K562 (cell line): ENCODE measurements at places on chromosomes 7 and 10.

- DNase-seq: no peak
Measured at GRCh38 chr7:94452239-94452638, 57.4 kb upstream of the CASD1 start.

DNA sequence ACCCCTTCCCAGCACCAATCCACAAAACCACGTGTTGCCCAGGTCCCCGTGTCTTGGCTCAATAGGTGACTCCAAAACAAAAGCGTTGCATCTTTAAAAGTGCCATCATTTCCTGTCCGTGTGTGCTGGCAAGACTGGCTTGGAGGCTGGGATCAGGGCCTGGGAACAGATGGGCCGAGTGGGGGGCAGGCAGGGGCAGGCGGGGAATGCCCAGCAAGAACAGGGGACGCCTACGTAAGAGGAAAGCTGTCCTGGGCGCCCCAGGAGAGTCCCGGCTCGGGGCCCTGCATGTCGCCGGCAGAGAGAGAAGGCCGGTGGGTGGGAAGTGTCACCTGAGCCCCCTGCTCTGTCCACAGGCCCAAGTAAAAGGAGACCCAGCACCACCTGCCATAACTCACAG lies 86.5 kb downstream of the PAXIP1 start:
- no peak for DNase-seq

DNA sequence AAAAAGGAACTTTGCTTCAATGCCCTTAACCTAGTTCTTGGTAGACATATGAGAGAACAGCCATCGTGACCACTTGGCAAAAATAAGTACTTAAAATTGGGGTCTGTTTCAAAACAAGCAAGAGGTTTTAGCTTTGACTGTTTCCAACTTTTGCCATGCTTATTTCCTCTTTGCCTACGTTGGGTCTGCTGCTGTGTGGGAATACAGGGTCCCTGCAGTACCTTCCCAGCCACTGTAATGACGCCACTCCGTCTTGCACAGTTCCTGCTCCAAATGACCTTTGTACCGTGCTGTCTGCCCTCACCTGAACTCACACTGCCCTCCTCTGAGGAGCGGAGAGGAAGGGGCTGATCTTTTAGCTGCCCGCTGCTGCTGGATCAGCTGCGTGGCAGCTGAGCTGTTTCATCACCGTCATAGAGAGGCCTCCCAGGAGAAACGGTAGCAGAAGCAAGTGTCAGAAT lies 133.1 kb downstream of the MAPK8 start:
- no peak for DNase-seq

- no peak for DNase-seq
Measured at GRCh38 chr7:154776350-154776749, 226.6 kb downstream of the PAXIP1 start.

GRCh38 chr7:35035511-35035961 lies 1.7 kb downstream of the DPY19L1 start:
- no peak for DNase-seq

GRCh38 chr7:115060095-115060870 lies 138.4 kb downstream of the MDFIC start:
- no peak for DNase-seq

GRCh38 chr7:90412458-90413184 lies 9.4 kb downstream of the CLDN12 start:
- peak; percentile 15 for DNase-seq

DNA sequence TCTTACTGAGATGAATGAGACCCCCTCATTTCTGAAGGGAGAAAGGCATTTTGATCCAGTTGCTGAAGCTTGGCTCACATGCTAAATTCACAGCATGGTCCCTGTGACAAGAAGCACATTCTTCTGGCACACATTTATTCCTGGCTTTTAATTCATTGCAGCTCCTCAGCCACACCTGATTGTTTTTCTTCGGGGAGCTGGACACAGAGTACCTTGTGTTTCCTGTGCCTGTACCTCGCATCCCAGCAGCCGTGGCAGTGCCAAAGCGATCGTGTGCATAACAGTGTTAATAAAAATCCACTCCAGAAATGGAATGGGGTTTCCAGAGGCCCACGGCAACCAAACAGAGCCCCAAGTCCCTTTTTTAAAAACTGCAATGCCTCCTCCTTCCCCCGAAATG lies 615.3 kb upstream of the MGMT start:
- DNase-seq: no peak

- DNase-seq: no peak
Measured at GRCh38 chr7:158267742-158268435, 319.7 kb downstream of the PTPRN2 start.

DNA sequence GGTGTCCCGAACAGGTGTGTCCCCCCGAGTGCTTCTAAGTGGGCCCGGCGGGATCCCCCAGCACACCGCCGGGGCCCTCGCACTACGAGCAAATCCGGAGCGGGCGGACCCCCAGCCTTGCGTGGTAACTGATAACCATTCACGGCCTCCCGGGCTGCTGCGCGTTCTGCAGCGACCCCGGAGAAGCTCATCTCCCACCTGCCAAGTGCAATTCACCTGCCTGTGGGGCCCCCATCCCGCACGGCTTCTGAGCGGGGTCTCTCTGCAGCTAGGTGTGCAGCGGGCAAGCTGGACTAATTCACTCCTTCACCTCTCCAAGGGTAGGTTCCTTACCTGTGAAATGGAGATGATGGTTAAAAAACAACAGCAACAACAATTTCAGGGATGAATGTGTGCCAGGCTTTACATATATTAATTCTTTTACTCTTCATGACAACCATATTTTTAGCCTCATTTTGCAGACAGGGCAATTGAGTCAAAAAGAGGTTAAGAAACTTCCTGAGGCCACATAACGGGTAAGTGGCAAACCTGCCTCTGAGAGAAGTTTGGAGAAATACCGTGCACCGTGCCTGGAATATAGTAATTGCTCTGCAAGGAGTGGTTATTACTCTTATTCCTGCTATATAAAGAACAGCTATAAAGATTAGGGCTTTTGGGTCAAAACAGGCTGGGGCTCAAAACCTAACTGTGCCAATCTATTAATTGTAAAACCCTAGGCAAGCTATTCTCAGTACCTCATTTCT lies 652 bp upstream of the PODXL start:
- DNase-seq: no peak

GRCh38 chr7:99270702-99271101 lies 1.9 kb upstream of the MYH16 start:
- DNase-seq: no peak

- no peak for DNase-seq
Measured at GRCh38 chr7:37247861-37248260, 200.8 kb downstream of the ELMO1 start.

GRCh38 chr10:60189861-60190475 lies 199.7 kb downstream of the ANK3 start:
- no peak for DNase-seq

GRCh38 chr7:90250601-90251303 lies 5.8 kb downstream of the CFAP69 start:
- DNase-seq: no peak

DNA sequence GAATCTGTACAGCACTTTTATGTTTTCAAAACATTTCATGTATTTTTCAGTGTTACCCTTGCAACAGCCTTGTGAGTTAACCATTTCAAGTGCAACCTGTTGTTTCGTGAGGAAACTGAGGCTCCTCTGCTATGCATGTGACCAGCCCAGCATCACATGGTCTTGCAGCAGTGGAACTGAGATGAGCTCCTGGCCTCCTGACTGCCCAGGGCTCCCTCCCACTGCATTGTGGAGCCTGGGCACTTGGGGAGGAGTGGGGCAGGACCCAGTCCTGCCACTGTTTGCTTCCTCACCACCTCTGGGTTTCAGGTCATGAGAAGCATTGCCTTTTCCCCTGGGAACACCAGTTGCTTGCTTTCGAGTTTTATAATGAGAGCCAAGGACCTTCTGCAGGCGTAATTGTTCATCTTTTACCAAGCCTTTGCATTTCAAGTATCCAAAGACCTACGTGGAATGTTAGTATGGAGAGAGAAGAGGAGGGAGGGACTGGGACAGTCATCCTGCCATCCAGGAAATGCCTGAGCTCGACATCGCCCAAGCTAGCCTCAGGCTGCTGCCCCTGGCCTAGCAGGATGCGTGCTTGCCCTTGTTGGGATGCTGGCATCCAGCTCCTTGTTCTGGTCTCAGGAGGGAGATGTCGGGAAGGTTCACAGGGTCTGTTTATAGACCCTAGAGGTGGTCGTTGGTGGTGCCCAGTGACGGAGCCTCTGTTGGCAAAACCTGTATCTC lies 32.3 kb upstream of the BHLHA15 start:
- DNase-seq: no peak

DNA sequence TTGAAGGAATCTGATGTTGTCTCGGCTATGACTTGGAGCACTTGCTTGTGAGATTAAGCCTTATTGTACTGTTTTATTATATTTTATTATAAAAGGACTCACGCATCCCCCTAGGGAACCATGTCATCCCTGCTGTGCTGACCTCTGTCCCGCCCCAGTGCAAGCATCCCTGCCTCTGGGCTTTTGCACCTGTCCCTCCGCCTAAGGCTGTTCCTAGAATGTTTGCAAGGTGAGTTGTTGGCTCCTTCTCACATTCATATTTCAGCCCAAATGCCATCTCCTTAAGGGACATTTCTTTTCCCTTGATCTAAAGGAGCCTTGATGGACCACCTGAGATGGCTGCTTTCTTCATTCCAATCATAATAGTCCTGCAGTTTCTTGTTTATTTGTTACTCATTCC lies 236.9 kb upstream of the IGFBP3 start:
- DNase-seq: no peak

GRCh38 chr7:99201027-99201426 lies 6.9 kb downstream of the KPNA7 start:
- no peak for DNase-seq

DNA sequence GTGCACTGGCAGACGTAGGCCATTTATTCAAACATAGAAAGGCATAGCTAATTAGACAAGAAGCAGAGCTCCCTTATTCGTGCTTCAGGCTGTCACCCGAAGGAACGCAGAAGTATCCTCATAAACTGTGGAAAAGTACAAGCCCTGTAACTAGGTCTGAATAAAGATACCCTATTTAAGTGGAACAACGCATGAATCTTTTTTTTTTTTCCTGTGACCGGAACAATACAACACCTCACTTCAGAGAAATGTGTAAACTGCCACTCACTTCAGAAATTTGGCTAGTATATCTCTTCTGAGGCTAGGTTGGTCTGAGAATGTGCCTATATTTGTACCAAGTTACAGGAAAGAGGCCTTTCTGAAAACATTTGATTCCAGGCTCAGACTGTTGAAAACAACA lies 8.0 kb upstream of the CSTF2T start:
- no peak for DNase-seq

GRCh38 chr10:128302808-128303207 lies 176.6 kb upstream of the MKI67 start:
- no peak for DNase-seq

- no peak for DNase-seq
Measured at GRCh38 chr10:3500408-3500856, 284.6 kb downstream of the KLF6 start.

GRCh38 chr7:106375499-106375898 lies 90.7 kb upstream of the NAMPT start:
- DNase-seq: no peak
